ENCODE measurements at places on chromosomes 1 and 21.

- peaks cover 12% of the 10 kb centered on the region for H3K27me3 ChIP-seq
- H3K36me3 ChIP-seq: no peaks in the 10 kb centered on the region
- no peak for DNase-seq
- H3K4me1 ChIP-seq: peaks cover 3% of the 10 kb centered on the region
- no peak overlapping the region for H3K4me3 ChIP-seq
Measured at GRCh38 chr21:44919111-44919912, 1.4 kb downstream of the ITGB2 start.

DNA sequence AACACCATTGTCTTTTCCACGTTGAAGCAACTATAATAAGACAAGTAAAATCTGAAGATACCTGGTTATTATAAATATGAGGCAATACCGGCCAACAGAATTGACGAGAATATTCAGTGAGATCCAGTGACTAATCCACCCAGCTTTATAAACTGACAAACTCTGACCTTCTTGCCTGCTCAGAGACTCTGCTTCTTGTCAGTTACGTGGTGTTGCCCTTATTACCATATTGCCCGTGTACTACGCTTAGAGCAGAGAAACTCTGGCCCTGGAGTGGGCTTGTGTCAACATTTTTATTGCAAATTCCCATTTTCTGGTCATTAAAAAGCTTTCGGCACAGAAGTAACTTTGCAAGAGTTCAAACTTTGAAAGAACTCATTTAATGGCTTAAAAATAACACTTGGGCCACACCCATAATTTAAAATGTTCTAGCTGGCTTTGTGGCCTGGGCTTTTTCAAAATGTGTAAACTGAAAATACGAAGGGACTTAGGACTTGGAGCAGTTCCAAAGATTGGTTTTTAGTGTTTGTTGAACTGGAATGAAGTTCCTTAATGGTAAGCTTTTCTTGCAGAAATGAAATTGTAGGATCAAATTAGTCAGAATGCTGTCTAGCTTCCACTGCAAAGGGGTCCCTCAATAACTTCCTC lies 266.2 kb downstream of the LMO4 start:
- H3K36me3 ChIP-seq: no peaks in the 10 kb centered on the region
- DNase-seq: no peak
- H3K27ac ChIP-seq: no peak overlapping the region
- H3K4me1 ChIP-seq: no peaks in the 10 kb centered on the region

DNA sequence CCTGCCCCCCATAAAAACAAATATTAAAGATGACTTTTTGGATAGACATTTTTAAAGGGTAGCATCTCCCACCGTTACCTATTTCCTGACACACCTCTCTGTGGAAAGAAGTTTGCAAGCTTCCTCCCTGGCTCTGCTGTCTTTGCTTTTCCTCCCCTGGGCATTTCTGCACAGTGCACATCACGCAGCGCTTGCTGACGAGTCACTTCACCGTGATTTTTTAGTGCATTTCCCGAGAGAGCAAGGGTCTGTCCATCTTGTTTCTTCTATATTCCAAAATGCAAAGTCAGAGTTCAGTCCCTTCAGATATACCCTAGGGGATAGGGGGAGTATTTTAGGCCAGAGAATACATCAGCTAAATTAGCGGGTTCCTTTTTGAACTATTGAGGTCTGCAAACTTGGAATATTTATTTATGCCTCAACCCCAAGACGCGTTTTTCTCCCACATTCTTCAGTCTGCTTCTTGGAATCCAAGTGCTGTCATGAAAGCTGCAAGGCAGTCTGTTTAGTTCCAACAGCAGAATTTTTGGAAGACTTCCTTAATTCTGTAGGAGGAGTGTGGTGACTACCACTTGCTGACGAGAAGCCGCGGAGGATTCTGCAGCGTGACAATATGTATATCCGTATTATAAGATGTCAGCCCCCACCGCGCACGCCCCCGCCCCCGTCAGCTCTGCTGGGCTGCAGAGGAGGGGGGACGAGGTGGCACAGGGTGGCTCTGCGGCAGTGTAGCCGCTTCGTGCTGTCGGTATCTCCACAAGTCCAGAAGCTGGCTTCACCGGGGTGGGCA lies 22.4 kb downstream of the SMYD2 start:
- no peak overlapping the region for H3K4me3 ChIP-seq
- H3K27ac ChIP-seq: no peak overlapping the region
- H3K27me3 ChIP-seq: no peaks in the 10 kb centered on the region
- no peak for DNase-seq
- H3K36me3 ChIP-seq: no peaks in the 10 kb centered on the region
- peaks cover 1% of the 10 kb centered on the region for H3K4me1 ChIP-seq

DNA sequence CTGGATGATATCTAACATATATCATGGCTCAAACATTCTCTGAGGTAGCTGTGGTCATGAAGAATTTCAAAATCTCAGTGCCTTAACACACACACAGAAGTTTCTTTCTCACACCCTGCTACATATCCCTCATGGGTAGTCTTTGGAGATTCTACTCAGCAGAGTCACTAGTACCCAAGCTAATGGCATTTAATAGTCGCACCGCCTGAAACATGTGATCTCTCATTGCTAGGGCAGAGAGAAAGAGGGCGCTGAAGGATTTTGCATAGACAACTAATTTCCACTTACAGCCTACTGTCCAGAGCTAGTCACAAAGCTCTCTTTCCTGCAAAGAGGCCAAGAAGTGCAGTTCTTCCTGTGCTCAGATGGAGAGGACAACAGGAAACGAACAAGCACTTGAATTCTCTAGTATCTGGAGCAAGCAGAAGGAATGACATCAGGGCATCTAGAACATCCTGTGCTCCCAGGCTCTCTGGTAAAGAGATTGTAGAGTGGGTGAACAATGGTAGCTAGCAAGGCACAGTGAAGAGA lies 183.4 kb upstream of the PTBP2 start:
- H3K4me1 ChIP-seq: no peaks in the 10 kb centered on the region
- DNase-seq: peak; percentile 46
- H3K27ac ChIP-seq: no peak overlapping the region
- H3K27me3 ChIP-seq: no peaks in the 10 kb centered on the region
- H3K4me3 ChIP-seq: no peak overlapping the region
- H3K36me3 ChIP-seq: no peaks in the 10 kb centered on the region

DNA sequence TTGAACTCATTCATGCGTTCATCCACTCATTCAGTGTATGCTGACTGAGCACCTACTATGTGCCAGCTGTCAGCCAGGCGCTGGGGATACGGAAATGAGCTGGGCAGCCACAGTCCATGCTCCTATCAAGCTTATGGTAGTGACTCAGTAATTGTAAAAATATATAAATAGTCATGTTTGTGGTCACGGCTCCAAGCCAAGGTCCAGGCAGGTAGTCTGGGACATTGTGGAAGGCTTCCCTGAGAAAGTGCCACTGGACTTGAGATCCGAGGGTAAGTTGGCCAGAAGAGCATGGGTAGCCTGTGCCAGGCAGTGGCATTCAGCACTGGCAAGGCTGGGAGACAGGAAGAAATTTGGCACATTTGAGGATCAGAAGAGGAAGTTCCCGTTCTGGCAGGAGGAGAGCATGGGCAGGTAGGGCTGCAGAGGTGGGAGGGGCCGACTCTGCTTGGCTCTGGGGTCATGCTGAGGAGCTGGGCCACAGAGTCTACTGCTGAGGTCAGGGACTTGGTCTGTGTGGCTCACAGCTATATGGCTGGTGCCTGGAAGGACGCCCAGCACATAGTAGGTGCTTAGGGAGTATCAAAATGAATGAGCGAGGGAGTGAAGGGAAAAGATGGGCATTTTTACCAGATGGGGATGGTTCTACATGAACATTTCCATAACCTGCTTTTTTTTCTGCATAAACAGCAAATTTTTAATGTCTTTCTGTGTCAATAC lies 6.9 kb downstream of the PTPRF start:
- H3K4me3 ChIP-seq: no peak overlapping the region
- no peaks in the 10 kb centered on the region for H3K27me3 ChIP-seq
- DNase-seq: no peak
- H3K27ac ChIP-seq: no peak overlapping the region
- peaks cover 18% of the 10 kb centered on the region for H3K4me1 ChIP-seq

- H3K27me3 ChIP-seq: no peaks in the 10 kb centered on the region
- no peak overlapping the region for H3K27ac ChIP-seq
- H3K36me3 ChIP-seq: no peaks in the 10 kb centered on the region
Measured at GRCh38 chr1:107430540-107431228, 289.8 kb downstream of the NTNG1 start.

DNA sequence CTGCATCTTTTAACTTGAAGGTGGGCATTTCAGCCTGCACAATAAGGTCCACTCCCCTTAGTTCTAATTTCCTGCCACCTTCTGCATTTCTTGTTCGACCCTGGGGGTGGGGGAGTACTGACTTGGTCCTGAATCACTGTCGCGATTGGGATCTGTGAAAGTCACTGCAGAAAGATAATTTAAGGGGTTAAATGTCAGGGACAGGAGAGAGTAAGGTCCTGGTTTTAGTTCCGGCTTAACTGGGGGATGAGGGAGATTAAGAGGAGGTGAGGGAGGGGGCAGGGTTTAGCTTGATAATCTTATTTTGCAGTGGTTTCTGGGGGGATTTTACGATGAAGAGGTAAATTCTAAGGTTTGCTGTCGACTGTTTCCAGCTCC lies 128.1 kb downstream of the MRPS6 start:
- peak overlapping the region; percentile 3 for H3K4me3 ChIP-seq
- DNase-seq: no peak
- peak overlapping the region; percentile 81 for H3K27ac ChIP-seq
- H3K4me1 ChIP-seq: peaks cover 4% of the 10 kb centered on the region

GRCh38 chr1:102970496-102971078 lies 137.7 kb downstream of the COL11A1 start:
- H3K27me3 ChIP-seq: no peaks in the 10 kb centered on the region
- H3K27ac ChIP-seq: no peak overlapping the region
- peak; percentile 75 for DNase-seq
- no peaks in the 10 kb centered on the region for H3K4me1 ChIP-seq

DNA sequence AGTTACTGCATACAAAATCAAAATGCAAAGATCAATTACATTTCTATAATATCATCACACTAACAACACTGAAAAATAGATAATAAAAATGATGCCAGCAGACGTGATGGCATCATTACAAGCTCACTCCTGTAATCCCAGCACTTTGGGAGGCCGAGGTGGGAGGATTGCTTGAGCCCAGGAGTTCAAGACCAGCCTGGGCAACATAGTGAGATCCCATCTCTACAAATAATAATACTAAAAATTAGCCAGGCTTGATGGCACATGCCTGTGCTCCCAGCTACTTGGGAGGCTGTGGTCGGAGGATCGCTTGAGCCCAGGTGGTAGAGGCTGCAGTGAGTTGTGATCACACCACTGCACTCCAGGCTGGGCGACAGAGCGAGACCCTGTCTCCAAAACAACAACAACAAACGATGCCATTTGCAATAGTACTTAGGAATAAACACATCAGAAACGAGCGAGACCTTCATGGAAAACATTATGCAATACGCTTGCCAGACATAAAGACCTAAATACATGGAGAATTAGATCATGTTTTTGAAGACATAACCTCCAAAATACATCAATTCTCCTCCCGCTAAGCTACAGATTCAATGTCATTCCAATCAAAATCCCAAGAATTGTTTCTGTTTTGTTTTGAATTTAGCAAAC lies 86.6 kb upstream of the ERRFI1 start:
- no peak overlapping the region for H3K4me3 ChIP-seq
- no peaks in the 10 kb centered on the region for H3K36me3 ChIP-seq
- no peaks in the 10 kb centered on the region for H3K4me1 ChIP-seq
- no peak for DNase-seq
- no peaks in the 10 kb centered on the region for H3K27me3 ChIP-seq
- H3K27ac ChIP-seq: no peak overlapping the region

DNA sequence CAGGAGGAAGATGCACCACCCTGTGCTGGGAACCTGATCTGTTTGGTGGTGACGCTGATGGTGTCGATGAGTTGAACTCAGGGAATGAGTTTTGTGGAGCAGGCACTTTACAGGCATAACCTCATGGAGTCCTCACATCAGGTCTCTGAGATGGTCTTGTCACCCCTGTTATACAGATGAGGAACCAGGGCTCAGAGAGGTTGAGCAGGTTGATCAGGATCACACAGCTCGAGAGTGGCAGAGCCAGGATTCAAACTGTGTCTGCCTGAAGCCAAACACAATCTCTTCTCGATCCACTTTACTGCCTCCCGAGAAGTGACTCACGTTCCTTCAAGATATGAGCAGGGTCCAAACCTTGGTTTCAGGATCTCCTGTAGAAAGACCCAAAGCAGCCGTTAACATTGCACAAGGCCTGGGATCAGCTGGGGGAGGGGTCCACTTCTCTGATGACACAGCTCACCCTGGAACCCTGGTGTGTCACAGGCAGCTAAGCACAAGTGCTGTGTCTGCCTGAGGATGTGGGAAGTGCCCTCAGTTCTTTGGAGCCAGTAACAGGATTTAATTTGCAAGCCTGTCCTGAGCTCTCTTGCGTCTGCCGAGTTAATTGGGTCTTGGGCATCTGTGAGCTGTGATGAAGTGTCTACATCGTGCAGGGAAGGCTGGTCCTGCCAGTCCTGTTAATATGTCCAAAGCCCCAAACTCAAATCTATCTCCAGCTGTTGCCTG lies 65.4 kb upstream of the STUM start:
- no peak overlapping the region for H3K4me3 ChIP-seq
- H3K27ac ChIP-seq: no peak overlapping the region
- DNase-seq: peak; percentile 57
- no peaks in the 10 kb centered on the region for H3K36me3 ChIP-seq
- H3K27me3 ChIP-seq: no peaks in the 10 kb centered on the region

- H3K4me3 ChIP-seq: no peak within 1 kb of the TSS
- H3K27ac ChIP-seq: no peak within 1 kb of the TSS
- H3K36me3 ChIP-seq: no peaks in the 10 kb centered on the region
Measured at GRCh38 chr1:247964933-247965332, at the start of gene OR2AK2. TSS of gene OR2AK2 (plus strand) at chr1:247965233. CDS start at chr1:247965377, 144 bp downstream.

GRCh38 chr1:159972443-159973205 lies 18.6 kb upstream of the SLAMF9 start:
- no peak for DNase-seq
- no peaks in the 10 kb centered on the region for H3K27me3 ChIP-seq
- H3K27ac ChIP-seq: no peak overlapping the region
- no peaks in the 10 kb centered on the region for H3K36me3 ChIP-seq
- no peak overlapping the region for H3K4me3 ChIP-seq

- peak overlapping the region; percentile 48 for H3K27ac ChIP-seq
- no peak overlapping the region for H3K4me3 ChIP-seq
- peaks cover 2% of the 10 kb centered on the region for H3K4me1 ChIP-seq
- peak; percentile 75 for DNase-seq
- no peaks in the 10 kb centered on the region for H3K36me3 ChIP-seq
Measured at GRCh38 chr21:15978215-15978738, 248.5 kb downstream of the USP25 start.

- H3K27ac ChIP-seq: no peak overlapping the region
- no peaks in the 10 kb centered on the region for H3K4me1 ChIP-seq
- no peak for DNase-seq
Measured at GRCh38 chr1:18661404-18662285, 31.0 kb downstream of the PAX7 start.

DNA sequence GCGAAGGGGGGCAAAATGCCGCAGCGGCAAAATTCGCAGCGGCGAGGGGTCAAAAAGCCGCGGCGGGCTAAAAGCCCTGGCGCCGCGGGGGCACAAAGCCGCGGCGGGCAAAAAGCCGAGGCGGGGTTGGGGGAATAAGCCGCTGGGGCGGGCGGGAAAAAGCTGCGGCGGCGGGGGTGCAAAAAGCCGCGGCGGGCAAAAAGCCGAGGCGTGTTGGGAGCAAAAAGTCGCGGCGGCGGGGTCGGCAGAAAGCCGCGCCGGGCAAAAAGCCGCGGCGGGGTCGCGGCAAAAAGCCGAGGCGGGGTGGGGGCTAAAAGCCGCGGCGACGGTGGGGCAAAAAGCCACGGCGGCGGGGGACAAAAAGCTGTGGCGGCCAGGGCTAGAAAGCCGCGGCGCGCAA lies 3902.5 kb downstream of the SRGAP2C start:
- no peak overlapping the region for H3K27ac ChIP-seq
- DNase-seq: no peak
- no peak overlapping the region for H3K4me3 ChIP-seq
- H3K27me3 ChIP-seq: no peaks in the 10 kb centered on the region

Data from mesendoderm (in vitro differentiated cells).